Keratinocyte (primary cell): ENCODE measurements at places on chromosomes 11 and 22. TPM values are rescaled to one million over a fixed set of nuclear protein-coding genes. Genes with fewer than 3 reads are reported as not detected.

- DNase-seq, result no peak
These were observed 41.2 kb downstream of the OR2AT4 start for GRCh38 chr11:75055511-75055910.

DNA sequence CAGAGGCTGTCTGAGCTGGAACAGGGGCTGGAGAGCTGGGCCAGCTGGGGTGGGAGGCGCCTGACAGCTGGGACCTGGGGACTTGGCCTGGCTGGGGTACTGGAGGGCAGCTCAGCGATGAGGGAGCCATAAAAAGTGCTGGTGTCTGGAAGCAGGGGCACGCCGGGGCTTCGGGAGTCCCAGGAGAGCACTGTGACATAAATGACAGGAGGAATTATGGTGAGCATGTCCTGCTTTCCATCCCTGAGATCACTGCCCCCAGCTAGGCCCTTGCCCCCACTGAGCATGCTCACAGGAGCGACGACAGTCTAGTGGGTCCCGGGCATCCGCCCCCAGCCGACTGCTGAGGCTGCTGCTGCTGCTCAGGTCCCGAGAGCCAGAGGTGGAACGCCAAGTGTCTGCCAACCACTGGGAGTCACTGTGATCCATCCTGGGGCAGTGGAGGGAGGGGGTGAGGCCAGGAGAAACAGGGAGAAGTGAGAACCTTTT, 6.2 kb downstream of the ROBO4 start:
- DNase-seq, result no peak

DNA sequence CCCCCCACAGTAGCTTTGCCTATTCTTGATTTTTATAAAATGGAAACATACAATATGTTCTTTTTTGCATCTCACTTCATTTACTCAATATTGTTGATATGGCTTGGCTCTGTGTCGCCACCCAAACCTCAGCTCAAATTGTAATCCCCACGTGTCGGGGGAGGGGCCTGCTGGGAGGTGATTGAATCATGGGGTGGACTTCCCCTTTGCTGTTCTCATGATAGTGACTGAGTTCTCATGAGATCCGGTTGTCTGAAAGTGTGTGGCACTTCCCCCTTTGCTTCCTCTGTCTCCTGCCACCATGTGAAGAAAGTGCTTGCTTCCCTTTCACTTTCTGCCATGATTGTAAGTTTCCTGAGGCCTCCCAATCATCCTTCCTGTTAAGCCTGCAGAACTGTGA, 431.3 kb downstream of the MN1 start:
- DNase-seq, result no peak

DNA sequence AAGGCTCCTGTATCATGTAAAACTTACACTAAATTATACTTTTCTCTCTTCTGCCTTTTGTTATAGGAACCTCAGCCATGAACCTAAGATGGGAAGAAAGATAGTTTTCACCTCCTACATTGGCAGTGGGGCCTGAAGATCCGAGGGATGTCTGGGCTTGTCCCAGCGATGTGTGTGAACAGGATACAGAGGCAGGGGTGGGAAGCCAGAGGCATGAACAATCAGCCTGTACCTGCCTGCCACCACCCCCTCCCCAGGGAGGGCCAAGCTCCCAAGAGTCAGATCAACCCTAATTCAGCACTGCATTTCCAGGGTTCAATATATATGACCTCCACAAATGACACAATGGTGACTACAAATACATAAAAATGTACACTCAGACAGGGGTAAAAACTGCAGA, 9.4 kb downstream of the KIAA0930 start:
- DNase-seq, result no peak

Gene KIRREL3
- polyA plus RNA-seq, result 0.03 to 0.04 TPM in 2 of 3 replicates, not detected in the other

- DNase-seq, result no peak
These were observed 27.7 kb downstream of the DNAJC24 start for GRCh38 chr11:31397239-31397834.

Gene RIN1
- polyA plus RNA-seq, result 10.6 to 18.6 TPM (median 16.1 TPM) in 3 replicates

Gene C11orf42
- not detected in 3 replicates for polyA plus RNA-seq

DNA sequence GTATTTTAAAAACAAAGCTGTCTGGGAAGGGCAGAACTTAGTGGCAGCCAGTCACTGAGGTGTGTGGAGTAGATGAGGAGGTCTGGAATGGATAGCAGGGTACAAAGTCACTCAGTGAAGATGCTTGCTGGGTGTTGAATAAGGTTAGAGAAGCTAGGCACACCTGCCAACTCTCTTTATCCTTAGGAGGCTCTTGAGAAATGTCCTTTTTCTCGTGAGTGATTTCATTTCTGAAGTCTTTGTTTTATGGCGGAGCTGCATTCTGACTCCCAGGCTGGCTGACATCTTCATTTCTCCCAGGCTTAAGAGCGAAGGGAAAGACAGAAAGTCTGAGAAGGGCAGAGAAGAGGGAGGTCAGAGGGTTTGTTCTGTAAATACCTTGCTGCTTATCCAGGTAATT, 31.0 kb downstream of the CECR2 start:
- no peak for DNase-seq

DNA sequence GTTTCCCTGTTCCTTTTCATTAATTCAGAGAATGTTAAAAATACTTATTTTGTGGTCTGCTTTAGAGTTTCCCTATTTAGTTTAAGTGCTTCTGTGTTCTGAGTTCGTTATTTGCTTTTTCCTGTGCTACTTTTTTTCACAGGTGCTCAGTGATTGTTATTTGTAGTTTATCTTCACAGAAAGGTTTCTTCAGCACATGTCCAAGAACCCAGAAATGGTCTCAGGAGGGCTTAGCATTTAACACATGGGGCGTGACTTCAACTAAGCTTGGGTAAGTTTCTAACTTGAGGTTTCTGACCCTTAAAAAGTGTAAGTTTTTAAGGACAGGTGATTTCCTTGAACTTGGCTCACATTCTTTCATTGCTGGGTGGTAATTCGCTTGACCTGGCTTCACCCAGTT, 157.3 kb downstream of the AASDHPPT start:
- DNase-seq, result no peak

DNA sequence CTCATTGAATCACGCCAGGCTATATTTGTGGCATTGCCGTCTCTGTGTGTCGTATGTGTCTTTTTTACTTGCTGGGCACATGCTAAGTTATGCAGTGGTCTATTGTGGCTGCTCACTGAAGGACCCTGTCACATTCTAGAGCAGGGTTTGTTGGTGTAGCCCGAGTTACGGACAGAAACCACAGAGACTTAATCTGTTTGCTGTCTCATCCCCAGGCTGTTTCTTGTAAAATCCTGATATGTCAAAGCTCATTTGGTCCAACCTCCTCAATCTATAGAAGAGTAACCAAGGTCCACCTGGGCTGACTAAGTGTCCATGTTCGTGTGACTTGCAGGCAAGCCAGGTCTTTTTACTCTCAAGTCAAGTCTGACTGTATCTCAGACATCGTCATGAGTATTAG, 5.0 kb downstream of the DPF2 start:
- no peak for DNase-seq

DNA sequence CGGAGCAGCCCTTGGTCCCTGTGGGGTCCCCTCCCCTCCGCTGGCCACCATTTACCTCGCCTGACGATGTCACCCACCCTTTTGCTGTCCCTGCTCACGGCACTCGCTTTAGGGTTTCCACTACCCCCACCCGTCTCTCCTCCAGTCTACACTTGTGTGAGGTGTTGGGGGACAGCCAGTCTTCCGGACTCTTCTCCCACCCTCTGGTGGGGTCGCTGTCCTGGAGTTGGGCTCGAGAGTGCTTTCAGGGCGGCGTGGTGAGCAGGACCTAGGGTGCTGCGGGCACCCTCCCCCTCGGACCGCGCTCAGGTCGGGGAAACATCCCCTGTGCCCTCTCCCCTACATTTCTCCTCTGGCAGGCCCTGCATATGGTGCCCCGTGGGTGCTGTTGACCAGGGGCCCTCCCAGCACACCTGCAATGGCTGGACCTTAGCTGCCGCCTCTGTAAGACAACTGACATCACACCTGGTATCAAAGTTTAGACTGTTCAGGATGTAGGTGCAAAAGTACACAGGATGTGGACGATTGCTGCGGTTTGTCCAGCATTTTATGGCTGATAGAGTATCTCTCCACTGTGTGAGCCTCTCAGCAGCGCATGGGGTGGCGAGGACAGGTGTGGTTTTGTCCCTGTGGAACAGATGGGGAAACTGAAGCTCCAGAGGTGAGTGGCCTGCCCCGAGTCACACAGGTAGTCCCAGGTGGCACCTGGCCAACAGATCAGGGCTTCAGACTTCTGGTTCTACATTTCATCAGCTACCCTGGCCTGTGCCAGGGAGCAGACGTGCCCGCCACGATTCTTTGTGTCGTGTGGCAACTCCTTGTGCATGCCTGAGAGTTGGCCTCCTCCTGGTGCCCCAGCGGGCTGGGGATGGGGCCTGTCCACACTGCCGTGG, 1.2 kb downstream of the GRK2 start:
- no peak for DNase-seq

DNA sequence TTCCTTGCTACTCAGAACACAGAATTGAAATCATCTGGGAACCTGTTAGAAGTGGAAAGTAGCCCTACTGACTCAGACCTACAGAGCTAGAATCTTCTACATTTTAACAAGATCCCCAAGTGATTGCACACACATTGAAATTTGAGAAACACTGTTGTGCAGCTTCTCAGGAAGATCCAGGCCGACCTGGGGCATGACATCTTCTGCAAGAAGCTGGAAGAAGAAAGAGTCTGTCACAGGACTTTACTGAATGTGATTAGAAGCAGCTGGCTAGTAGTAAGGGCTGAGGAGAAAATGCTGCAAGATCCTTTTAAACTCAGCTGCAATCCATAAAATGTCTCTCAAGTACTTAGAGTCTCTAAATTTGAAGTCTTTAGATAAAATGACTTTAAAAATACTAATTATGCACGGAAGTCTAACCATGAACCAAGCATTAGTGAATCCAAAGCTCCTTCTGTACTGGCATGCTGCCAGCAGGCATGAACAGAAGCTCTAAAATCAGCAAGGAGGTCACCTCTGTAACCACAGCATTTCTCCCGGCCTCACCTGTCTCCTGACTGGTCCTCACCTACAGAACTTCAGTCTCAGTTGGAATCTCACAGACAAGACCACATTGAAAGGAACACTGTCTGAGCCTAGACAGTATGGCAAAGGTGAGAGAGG, 85.0 kb downstream of the SERGEF start:
- DNase-seq, result no peak

DNA sequence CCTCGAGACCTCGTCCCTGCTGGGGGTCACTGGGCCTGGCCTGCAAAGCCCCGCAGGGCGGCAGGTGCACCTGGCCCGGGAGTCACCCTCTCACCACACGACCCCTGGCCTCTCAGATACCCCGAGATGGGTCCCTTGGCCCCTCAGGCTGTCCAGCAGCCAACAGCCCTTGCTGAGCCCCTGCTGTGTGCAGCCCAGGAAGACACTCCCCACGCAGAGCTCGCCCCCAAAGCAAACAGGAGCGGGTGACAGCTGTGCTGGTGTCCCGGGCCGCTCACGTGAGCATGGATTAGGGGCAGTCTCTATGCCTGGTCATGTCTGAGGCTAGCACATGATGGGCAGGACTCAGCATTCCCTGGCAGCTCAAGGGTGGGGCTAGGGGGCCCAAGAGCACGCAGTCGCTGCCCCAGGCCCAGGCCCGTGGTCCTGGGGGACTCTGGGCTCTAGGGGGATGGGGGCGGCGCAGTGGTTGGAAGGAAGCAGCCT, 31.3 kb downstream of the WNT7B start:
- DNase-seq, result no peak

GRCh38 chr22:49959782-49960158, 802 bp upstream of the PIM3 start:
- DNase-seq, result no peak

Gene PLEKHB1
- 0.12 TPM in 1 of 3 replicates, not detected in the others for polyA plus RNA-seq

DNA sequence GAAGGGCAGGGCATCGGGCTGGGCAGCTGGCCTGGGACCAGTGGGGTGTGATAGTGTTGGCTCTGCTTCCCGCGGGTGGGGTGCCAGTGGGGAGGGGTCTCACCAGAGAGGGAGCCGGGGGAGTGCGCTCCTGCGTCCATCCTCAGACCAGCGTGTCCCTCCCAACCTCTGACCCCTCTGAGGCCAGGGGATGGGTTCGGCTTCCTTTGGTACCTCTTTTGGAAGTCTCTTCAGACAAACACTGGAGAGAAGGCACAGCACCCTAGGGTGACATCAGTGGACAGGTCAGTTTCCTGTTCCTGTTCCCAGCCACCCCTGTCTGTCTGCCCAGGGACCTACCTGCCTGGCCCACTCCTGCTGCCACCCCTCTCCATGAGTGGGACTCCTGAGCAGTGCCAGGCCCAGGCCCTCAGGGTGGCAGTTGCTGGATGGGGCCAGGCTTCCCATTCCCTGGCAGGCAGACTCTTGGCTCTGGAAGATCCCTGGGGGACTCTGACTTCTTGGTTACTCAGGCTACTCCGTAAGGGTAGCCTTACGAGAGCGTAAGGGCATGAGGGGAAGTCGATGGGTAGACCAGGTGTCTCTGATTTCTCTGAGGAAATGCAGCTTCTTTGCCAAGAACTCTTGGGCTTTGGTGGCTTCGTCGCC, 2.6 kb downstream of the TAGLN start:
- no peak for DNase-seq

Gene ANO5
- 0.01 TPM in 1 of 3 replicates, not detected in the others for polyA plus RNA-seq

GRCh38 chr11:130865091-130865773, 51.0 kb downstream of the SNX19 start:
- no peak for DNase-seq

GRCh38 chr11:85694385-85694980, 8.5 kb upstream of the CCDC89 start:
- DNase-seq, result no peak

DNA sequence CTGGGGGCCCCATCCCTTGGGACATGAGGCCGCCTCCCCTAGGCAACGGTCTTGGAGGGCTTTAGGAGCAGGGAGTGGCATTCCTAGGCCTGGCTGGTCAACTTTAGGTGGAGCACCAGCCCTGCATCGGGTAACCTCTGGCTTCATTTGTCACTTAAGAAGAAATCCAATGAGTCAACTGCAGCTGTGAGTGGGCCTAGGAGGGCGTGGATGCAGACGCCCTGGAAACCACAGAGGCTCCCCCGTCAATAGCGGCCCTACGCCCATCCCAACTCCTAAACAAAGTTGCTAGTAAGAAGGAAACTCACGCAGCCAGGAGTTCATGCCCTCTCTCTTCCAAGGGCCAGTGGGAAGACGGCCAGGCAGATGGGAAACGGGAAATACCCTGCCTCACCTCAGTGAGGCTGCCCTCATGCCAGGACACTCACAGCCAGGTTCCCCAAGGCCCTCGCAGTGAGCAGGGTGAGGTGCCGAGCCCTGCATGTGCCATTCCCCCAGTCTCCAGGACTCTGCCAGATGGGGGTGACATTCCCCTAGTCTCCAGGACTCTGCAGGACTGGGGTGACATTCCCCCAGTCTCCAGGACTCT, 20.8 kb downstream of the BID start:
- no peak for DNase-seq

Gene PNPLA3
- polyA plus RNA-seq, result 12.0 to 18.5 TPM (median 15.2 TPM) in 3 replicates
